ENCODE measurements at places on chromosomes 12 and 14.
A peak's percentile ranks its signal among the peaks of the same experiment; 100 is the strongest.

DNA sequence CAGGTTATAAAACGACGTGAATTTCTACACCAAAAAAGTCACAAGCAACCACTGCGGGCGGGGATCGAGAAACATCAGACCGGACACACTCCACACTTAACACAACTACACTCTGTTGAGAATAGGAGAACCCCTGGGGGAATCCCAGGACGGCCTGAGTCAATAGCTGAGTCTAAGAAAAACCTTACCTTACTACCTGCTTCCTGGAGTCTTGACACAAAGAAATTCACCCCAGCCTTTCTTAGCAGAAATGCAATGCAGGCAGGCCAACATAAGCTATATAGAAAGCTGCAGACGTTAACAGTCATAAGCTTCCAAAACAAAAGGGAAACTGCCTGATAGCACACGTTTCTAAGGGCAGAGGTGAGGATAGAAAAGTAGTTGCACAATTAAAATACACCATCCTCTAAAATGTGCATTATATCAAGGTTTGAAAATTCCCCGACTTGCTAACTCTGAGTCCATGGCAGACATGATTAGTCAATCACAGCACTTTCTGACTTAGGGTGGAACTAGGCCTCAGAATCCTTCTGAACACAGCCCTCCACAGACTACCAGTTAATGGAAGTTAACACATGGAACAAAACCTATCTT is 68.0 kb downstream of the CCDC88C start:
- peak; percentile 74 for DNase-seq

DNA sequence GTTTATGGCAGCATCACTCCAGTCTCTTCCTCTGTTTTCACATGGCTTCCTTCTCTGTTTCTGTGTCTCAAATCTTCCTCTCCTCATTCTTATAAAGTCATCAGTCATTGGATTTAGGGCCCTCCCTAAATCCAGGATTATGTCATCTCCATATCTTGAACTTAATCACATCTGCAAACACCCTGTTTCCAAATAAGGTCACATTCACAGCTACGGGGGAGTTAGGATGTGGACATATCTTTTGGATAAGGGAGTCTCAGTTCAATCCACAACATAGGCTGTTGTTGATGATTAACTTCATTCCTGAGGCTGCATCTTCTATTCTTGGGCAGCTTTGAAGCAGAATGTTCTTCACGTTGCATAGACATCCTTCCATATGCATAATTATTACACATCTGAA is 40.3 kb upstream of the NTF3 start:
- DNase-seq: no peak

DNA sequence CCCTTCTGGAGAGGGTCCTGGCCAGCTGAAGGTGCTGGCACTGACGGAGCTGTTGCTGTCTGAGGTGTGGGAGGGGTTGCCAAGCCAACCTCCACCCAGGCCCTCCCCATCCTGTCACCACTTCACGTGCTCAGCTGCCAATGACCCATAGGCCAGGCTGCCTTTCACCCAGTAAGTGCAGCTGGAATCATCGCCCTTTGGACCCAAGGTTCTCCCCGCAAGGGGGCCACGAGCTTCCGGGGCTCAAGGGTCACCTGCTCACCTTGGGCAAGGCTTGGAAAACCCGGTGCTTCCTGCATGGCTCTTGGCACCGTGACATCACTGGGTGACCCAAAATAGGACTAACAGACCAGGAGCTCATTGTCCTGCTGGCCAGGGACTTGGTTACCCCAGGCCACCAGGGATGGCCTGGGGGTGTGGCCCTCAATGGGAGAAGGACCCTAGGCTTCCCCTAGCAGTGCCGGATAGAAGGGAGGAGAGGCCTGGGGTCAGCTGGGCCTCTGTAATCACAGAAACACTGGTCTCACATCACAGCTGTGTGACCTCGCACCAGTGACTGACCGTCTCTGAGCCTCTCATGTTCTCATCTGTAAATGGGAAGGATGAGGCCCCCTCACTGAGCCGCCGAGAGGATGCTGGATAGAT is 51.3 kb downstream of the CCDC85C start:
- DNase-seq: no peak

DNA sequence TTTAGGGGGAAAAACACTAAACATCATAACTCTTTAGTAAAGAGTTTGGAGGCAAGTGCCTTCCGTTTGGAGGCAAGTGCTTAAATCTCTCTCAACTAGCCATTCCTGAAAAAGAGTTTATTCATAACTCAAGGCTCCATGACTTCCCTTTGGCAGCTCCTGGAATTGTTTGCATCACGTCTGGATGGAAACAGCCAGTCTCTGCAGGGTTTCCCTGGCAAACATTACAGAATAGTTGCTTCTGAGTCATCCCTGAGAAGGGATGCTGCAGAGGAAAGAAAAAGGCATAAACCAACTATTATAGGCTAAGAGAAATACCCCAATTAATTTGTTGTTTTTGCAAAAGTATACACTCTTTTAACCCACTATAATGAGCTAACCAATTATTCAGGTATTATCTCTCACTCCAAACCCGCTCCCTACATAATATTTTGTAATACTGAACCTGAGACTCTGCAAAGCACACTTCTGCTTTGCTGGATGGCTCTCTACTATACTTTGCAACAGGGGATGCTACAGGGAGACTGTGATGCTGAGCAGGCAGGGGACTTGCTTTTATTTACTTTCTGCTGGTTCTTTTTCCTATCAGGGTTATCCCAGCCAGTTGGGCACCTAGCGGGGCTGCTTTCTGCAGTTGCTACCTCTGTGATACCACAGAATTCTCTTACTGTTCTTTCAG is 497.7 kb downstream of the FUT8 start:
- DNase-seq: no peak

GRCh38 chr14:73976125-73976524 is 26.0 kb downstream of the COQ6 start:
- no peak for DNase-seq

- peak; percentile 53 for DNase-seq
These were observed 8.6 kb upstream of the GPR68 start for GRCh38 chr14:91252871-91253794.

DNA sequence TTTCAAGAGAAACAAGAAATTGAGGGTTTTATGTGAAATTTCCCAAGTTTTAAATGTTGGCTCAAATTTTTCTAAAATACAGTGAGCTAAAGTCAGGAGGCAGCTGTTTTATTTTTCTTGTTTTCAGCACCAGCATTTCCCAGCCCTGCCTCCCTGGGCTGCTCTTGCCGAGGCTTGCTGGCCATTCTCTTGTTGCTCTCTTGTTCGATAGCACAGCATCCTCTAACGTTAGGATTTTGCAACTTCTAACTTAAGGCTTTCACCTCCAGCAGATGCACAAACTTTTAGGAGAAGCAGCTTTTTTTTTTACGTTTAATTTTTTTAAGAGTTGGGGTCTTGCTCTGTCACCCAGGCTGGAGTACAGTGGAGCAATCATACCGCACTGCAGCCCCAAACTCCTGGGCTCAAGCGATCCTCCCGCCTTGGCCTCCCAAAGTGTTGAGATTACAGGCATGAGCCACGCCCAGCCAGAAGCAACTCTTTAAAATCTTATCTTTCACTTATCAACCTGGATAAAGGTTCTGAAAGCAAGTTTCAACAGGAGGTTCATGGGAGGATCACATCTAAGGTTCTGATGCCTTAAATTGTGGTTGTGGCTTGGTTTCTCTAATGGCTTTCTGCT is 40.2 kb downstream of the B4GALNT3 start:
- no peak for DNase-seq

DNA sequence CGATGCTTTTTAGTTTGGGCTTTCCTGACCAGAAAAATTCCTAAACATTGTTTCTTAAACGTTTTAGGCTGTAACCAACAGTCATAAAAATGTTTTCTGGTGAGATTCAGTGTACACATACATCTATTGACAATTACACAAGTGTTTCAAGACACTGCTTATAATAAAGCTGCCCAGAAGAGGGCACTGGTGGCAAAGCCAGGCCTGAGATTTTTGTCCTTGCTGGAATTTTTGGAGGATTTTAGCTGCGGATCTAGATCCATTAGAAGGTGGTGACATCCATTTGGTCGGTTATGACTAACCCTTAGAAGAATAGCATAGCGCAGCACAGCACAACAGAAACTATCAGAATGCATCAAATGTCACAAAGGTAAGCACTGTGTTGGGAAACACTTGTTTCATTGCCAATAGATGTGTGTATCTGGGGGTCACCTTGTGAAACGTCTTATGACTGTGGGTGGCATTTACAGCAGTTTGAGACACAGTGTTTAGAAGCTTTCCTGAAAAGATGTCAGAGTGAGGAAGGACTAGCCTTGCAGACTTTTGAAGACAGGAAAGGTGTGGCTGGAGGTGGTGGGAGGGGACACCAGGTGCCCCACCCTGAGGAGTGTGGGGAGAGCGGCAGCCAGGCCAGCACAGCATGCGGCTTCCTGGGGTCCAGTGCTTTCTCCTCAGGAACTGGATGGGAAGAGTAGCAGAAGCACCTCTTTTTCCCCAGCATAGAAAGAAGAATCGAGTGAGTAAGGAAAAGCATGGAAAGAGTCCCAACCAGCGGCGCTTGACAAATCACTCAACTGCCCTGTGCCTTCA is 54.7 kb upstream of the FKBP4 start:
- DNase-seq: no peak

- no peak for DNase-seq
These were observed 73.9 kb upstream of the PAWR start for GRCh38 chr12:79764641-79765040.

DNA sequence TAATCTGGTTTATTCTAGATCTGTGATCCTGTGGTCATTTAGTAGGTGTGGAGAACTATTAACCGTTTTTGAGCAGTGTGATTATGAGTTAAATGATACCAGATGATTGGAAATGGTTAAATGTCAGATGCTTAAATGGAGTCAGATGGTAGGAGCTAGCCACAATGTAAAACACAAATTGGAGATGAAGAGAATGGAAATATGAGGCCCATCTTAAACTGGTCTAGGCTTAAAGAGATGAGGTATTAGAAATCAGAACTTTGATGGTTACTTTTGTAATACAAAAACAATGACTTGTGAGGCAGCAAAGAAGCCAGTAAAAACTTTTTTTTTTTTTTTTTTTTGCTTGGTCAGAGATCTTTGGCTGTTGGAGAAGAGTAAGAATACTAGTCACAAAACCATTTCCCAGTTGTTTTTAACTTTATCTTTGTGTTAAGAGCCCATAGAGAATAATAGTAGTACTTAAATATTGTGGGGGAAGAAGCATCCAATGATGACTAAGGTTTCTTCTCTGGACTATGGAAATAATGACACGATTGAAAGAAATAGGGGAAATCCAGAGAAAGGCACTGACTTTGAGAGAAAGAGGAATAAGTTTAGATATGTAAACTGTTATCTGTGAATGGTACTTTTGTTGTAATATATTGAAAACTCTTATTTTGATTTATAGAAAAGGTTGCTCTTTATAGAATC is 95.9 kb downstream of the WNK1 start:
- no peak for DNase-seq

- DNase-seq: no peak
These were observed 3.5 kb upstream of the CEP128 start for GRCh38 chr14:80944861-80945617.

DNA sequence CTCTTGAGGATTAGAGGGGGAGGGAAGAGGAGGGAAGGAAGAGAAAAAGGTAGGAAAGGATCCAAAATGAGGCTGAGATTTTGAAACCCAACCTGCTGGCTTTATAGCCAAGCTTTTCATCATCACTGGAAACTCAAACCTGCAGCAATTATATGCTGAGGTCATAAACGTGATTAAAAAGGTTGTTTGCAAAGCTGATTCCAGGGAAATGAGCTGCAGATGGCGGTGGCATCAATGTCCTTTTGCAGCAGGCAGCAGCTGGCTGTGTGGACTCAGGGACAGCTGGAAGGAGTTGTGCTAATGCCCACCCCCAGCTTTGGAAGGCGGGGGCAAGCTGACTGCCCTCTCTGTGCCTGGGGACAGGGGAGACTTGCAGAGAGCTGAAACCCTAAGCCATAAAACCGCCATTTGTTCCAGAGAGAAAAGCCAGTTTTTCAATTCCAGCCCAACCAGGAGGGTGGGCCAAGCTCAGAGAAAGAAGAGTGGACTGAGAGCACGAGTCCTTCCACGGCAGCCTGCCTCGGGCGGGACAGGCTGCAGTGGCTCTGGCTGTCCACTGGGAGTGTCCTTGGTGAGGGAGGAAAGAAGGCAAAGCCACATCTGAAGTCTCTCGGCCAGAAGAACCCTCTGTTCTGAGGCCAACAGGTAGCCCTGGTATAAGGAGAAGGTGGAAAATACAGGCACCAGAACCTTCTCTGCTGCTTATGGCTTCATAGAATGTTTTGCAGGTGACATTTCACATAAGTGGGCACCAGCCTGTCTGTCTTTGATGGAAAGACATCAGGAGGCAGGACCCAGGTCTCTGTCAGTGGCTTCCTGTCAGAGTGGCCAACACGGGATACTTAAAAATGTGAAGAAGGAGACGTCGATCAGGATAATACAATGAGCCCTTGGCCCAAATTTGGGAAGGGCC is 90.7 kb downstream of the SINHCAF start:
- DNase-seq: no peak

DNA sequence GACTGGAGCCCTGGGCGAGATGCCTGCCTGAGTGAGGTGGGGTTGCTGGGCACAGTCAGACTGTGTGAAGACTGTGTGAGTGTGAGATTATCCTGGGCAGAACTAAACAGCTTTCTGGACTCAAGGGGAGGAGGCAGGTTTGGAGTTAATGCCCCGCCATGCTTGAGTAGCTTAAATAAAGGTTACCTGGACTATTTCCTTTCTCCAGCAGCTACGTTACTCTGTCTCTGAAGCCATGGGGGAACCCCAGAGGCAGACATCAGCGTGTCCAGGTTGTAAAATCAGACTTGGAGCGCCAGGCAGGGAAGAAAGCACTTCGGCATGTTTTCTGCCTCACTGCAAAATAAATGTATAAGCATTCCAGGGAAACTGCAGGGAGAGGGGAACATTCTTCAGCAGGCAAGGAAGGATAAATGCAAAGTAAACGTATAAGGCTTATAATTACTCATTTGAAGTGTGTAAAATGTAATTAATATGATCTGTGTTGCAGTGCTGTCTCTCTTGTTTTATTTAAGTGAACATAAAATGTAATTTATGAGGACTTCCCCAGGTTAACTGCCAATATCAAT is 129.7 kb downstream of the CHST11 start:
- no peak for DNase-seq

GRCh38 chr12:52452101-52452500 is at the start of gene KRT6B:
TSS of gene KRT6B (minus strand) at chr12:52452146. CDS start at chr12:52452078, 68 bp downstream.
- DNase-seq: no peak

- DNase-seq: no peak
These were observed 897.8 kb downstream of the LRFN5 start for GRCh38 chr14:42504433-42504832.

- no peak for DNase-seq
These were observed 818 bp downstream of the VPS33A start for GRCh38 chr12:122265476-122265875.

- peak; percentile 37 for DNase-seq
These were observed 86.4 kb downstream of the BCL11B start for GRCh38 chr14:99185436-99186068.

- DNase-seq: no peak
These were observed 144.2 kb downstream of the KICS2 start for GRCh38 chr12:64077922-64078321.

DNA sequence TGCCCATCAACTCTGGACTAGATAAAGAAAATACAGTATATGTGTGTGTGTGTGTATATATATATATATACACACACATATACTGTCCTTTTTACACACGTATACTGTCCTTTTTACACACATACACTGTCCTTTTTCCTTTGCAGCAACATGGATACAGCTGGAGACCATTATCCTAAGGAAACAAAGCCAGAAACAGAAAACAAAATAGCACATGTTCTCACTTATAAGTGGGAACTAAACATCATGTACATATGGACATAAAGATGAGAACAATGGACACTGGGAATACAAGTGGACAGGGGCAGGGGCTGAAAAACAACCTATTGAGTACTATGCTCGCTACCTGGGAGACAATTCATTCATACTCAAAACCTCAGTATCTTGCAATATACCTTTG is 23.7 kb downstream of the VDR start:
- DNase-seq: no peak

- no peak for DNase-seq
These were observed 11.4 kb upstream of the SOS2 start for GRCh38 chr14:50242566-50243310.
